ENCODE measurements at places on chromosomes 11 and 22.
A peak's percentile ranks its signal among the peaks of the same experiment; 100 is the strongest.

GRCh38 chr22:36199001-36199551 lies 2.5 kb downstream of the APOL4 start:
- no peak for DNase-seq

DNA sequence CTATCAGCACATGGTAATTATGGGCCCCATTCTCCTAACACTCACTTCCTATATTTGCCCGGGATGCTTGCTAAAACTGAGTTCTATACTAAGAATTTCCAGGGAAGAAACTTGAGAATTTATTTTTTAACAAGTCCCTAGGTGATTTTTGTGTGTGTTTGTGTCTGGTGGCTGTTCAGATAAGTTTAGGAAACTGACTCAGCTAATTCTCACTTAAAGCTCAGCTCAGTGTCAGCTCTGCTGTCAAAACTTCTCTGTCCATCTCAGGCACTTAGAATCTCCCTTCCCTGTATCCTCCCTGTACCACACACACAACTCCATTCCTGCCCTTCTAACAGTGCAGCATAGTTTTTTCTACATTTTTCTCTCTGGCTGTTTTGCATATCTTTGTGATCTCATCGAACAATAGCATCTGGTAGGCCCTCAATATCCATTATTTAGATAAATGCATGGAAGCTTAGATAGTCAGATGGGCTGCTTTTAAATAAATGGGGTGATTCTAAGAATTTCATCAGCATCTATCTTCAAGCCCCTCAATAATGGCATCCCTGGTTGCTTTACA lies 69.3 kb downstream of the PIWIL4 start:
- DNase-seq: no peak

- no peak for DNase-seq
Observed at GRCh38 chr11:12599408-12600143, 74.6 kb upstream of the TEAD1 start.

GRCh38 chr11:61654397-61654829 lies 25.8 kb upstream of the DAGLA start:
- DNase-seq: no peak

DNA sequence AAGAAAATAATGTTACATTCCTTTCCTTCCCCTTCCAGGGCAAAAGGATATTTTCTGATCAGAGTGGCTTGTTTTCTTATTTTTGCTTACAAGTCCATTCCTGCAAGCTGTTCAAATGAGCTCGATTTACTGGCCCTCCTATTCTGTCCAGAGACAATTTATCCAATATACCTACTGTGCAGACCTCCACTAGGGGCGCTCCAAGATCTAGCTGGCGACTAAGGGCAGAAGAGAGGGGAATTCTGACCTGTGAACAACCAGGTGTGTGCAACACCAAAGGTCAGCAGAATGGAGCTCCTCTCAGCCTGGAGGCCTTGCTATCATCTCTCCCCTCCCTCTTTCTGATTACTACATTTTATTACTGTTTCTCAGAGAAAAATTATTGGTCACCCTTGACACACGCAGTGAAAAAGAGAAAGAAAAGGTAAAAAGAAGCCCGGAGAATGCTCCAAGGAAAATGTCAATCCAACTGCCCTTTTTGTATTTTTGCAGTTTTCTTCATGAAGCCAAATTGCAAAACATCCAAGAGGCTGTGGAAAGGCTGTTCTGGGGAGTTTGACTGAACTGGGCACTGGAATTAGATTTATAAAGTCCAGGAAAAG lies 3.2 kb downstream of the SEZ6L start:
- DNase-seq: no peak

DNA sequence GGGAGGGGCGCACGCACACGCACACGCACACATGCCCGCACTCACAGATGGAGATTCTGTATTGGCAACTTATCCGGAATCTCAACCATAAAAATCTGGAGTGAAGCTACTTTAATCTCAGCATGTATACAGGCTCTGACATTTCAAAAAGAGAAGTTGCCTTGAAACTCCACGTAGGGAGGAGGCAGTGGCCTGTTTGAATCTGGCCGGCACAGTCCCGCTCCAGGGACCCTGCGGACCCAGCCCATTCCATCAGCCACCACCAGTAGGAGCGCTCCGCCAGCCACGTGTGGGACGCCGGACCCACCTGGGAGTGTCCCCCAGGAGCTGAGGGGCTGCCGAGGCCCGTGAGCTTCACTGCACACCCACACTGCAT lies 1.9 kb upstream of the SYT8 start:
- peak; percentile 47 for DNase-seq

- DNase-seq: no peak
Observed at GRCh38 chr11:126878913-126879482, 121.6 kb downstream of the KIRREL3 start.

DNA sequence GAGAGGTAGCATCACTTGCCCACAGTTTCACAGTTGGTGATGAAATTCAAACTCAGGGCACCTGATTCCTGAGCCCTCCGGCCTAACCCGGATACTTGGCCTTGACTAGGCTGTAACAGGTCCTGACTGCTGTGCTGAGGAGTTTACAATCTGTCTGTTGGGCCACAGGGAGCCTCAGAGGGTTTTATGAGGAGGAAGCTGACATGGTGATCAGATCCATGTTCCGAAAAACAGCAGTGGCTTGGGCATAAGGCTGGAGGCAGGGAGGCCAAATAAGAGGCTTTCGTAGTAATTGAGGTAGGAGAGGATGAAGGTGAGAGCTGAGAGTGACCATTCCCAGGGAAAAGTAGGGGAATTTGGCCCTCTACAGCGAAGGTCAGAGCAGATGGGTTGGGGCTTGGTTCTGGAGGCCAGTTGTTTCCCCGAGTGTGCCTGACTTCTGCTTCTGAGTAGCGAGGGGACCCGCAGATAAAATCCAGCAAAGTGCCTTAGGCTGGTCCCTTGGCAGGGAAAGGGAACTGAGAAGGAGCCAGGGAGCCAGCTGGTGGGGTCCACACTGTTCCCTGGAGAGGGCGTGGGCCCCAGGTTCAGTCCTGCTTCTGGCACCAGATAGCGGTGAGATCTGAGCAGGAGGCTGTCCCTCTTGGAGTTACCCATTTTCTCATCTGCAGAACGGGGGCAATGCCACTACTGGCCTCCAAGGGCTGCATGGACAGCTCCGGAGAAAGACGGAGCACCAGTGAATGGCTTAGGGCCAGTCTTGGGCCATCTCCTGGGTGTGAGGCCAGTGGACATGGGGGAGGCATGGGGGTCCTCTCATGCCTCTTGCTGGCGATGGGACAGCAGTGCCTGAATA lies 6.5 kb downstream of the PRDM11 start:
- DNase-seq: no peak

DNA sequence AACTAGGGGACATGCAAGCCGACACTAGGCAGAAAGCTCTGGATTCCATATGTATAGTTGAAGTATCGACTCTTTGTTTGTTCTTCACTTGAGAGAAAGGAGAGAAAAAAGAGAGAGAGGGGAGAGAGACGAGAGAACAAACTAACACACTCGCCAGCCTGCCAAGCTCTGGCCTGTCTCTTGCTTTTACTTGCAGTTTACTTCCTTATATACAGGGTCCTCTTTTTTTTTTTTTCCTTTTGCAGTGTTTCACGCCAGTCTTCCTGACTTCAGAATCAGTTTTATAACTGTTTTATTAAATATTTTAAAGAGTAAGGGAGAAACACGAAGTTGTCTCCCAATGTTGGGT lies 19.9 kb downstream of the TEAD1 start:
- DNase-seq: no peak

- DNase-seq: no peak
Observed at GRCh38 chr11:131580476-131580875, 210.1 kb downstream of the NTM start.

DNA sequence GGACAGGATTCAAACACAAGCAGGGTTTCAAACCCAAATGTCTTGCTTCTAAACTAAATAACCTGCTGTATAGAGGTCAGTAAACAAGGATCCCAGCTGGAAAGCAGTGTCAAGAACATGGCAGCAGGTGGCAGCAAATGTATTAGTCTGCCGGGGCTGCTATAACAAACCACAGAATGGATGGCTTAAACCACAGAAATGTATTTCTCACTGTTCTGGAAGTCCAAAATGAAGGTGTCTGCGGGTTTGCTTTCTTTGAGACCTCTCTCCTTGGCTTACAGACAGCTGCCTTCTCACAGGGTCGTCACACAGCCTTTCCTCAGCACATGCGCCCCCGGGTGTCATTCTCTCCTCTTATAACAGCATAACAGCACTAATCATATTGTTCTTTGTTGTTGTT lies 65.1 kb upstream of the LRRC55 start:
- DNase-seq: no peak

DNA sequence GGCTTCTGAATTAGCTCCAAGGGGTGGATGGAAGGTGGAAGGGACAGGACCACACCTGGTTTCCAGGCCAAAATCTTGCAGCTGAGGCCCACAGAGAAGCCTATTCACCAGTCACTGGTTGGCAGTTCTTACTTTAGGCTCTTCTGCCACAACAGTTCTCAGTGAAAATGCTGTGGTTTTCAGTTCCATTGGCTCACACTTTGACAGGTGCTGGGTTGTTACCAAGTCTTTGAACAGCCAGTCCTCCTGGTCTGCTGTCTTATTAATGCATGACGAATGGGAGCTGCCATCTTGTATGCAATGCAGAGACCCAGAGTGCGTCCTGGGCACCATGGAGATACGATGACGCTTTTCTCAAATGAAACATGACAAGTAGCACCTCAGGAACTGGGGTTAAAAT lies 232.0 kb upstream of the ZBED5 start:
- DNase-seq: no peak

DNA sequence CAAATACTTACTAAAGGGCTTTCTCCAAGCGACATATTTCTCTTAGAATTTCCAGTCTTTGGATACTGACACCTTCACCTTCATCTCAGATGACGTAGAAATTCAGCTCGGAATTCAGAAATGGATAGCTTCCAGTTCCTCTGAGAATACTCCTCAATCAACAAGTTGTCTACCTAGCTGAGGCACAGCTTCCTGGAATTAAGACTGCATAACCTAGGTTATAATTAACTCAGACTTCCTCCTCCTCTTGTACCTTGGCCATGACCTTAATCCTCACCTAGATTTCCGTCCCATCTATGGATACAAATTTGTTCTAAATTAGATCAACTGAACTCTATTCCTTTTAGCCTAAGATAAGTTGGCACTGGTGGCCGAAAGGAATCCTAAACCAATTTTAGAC lies 17.4 kb downstream of the ATP5MG start:
- no peak for DNase-seq

- no peak for DNase-seq
Observed at GRCh38 chr11:11178671-11179638, 174.1 kb downstream of the CSNK2A3 start.

Measured in CD8-positive, alpha-beta memory T cell (primary cell).